ENCODE measurements at places on chromosomes 1 and 21.

GRCh38 chr1:218572050-218572449 is 226.9 kb downstream of the TGFB2 start:
- DNase-seq = no peak

DNA sequence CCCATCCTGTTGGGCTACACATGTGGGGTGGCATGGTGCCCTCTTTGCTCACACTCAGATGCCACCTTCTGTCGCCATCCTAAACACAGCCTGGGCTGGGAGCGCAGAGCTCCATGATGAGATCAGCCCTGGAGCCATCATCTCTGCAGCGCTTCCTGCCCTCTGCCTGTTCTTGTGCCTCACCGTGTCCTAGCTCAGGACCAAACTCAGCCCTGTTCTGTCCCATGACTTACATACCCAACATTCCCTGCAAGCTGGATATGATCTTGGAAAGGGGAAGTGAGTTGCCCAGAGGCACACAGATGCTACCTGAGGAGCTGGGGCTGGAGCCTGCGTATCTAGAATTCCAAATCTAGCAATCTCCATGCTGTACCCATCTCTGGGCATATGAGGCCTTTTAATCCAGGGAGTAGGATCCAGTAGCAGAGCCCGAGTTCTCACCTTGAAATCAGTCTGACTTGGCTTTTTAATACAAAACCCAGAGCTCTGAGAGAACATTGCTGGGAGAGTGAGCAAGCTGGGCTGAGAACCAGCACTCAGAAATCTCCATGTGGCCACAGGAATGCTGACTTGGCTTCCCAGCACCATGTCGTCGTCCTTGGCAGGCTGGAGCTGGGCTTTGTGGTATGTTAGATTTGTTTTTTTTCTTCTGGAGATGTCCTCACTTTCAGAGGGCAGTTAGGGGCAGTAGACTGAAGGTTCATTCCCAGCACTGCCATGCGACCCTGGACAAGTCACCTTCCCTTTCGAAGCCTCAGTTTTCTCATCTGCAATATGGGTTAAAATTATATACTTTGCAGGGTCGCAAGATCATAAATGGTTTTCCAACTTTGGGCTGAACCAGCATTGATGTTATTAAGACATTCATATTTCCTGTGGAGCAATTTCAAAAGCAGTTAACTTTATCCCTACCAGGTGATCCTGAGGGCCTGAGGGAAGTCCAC is 2.6 kb downstream of the ALPL start:
- DNase-seq = no peak

GRCh38 chr1:43427524-43427923 is 26.2 kb downstream of the HYI start:
- no peak for DNase-seq

DNA sequence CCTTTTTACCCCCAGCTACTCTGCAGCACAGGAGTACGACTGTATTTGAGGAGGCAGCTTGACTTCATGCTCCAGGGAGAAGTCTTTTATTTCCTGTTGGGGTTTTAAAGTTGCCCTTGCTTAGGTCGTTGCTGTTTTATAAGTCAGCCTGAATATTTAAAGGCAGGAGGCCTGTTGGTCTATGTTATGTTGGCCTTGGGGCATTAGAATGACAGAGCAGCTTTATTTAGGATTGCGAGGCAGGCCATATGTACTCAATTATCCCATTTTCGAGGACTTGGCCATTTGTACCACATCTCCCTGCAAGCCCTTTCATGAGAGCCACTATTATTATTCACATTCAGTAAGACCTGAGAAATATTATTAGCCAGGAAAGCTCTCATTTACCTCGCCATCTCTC is 47.0 kb downstream of the KIF26B start:
- DNase-seq = no peak

- DNase-seq = no peak
Measured at GRCh38 chr1:201937624-201938213, 8.6 kb downstream of the LMOD1 start.
